Kasumi-1 (cell line): ENCODE measurements at places on chromosomes 5 and 9.

GRCh38 chr5:57302164-57302563 lies 128.3 kb downstream of the GPBP1 start:
- peak; percentile 31 for DNase-seq

DNA sequence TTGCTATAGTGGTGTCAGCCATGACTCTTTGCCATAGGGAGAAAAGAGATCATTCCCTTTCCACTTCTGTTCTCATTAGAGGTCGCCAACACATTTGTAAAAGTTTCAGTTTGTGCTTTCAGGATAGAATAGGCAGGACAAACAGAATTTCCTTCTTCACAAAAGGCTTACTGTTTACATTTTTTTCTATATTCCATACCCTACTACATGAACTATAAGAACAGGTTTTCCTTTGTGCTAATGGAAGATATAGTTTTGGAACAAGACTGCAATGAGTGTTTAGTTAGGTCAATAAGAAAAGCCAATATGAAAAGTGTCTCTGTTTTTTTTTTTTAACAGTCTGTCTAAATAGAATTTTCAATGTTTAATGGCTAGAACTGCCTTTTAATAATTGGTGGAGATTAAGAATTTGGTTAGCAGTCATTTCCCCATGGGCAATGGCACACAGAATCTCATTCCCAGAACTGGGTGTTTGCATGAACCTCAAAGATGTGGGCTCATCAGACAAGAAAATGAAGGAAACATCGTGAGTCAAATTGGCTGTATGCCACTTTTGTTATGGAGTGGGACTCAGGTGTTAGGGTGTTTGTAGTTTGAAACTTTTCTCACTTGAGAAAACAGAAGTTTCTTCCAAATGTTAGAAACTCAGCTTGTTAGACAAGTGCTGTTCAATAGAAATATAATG lies 75.2 kb upstream of the PRLR start:
- no peak for DNase-seq

GRCh38 chr5:65338606-65339151 lies 143.0 kb downstream of the ADAMTS6 start:
- no peak for DNase-seq

GRCh38 chr5:78560000-78560855 lies 88.3 kb downstream of the LHFPL2 start:
- DNase-seq: no peak

DNA sequence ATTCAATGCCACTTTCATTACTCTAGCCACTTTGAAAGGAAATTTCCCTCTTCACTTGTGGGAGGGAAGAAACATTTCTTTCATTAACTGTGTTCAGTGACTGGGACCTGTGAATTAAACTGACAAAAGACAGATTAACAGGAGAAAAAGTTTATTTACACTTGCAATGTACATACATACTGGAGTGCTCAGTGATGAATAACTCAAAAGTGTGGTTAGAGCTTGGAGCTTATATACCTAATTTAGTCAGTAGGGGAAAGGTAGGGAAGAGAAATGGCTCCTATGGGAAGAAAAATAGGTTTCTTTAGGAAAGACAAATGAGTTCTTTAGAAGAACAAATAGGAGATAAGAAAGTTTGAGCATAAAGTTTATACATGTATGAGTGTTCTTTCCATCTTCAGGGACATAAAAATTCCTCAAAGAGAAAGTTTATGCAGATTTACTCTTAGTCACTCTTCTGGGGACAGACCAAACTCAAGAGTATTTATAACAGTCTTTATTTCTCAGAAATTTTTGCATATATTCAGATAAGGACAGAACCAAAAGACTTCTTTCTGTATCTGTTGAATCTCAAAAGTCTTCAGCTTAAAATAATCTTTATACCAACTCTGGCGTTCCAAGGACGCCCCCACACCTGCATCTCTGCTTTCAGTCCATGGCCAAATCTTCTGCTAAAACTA lies 120.0 kb upstream of the RAI14 start:
- DNase-seq: no peak

DNA sequence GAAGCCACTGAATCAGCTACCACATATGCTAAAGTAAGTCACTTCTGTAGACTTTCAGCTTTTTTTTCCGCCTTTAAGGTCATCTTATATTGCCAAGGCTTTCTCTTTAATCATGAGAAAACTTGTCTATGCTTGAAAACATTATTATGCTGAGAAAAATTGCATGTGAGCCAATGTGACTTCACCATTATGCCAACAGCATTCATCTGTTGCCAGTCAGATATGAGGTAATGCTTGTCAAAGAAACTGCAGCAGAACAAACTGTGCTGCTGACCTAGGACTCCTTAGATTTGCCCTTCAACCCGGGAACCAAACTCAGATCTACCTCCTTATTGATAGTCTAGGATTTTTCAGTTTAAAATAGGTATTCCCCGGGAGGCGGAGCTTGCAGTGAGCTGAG lies 34.3 kb downstream of the SLC44A1 start:
- no peak for DNase-seq

DNA sequence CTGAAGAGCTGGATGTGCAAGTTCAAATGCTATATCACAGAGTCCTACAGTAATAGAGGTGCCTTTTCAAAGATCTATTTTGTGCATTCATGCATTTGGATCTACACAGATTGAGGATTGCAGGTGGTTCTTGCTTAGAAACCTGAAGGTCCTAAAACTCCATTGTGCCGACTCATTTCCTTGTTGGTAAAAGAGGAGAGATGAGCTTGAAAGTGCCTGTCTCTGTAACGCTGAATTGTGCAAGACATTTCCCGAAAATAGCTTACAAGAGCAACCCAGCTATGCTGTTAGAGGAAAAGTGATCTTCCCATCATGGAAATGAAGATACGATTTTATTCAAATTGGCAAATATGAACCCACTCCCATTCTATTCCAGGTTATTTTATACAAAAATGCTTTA lies 110.7 kb upstream of the CXCL14 start:
- DNase-seq: no peak

DNA sequence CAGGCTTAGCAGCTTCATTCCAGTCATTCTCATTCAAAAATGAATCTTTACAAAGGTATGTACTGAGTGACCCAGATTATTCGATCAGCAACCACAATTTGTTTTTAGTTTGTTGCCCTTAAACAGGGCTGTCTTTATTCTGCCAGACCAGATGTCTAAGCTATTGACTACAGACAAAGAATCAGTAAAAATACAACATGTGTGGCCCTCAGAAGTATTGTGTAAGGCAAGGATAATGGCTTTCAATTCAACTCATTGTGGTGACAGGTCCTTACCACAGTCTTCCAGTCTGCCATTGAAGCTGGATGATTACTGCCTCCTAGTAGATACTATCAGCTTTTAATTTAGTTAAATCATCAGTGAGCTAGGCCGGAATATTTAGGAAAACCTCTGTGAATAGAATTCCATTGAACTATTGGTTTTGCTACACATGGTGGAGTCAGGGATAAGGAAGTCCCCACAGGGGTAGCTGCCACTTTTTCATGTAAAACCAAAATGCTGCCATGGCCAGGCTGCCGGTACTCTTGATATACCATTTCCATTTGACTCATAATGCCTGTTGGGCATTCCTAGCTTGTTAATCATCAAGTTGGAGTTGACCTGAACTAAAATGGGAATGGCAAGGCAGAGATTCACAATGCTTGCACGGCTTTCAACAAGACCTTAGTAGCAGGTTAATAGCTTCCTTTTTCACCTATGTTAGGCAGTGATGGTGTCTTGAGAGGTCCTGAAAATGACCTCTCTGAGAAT lies 175.6 kb downstream of the MEF2C start:
- no peak for DNase-seq

DNA sequence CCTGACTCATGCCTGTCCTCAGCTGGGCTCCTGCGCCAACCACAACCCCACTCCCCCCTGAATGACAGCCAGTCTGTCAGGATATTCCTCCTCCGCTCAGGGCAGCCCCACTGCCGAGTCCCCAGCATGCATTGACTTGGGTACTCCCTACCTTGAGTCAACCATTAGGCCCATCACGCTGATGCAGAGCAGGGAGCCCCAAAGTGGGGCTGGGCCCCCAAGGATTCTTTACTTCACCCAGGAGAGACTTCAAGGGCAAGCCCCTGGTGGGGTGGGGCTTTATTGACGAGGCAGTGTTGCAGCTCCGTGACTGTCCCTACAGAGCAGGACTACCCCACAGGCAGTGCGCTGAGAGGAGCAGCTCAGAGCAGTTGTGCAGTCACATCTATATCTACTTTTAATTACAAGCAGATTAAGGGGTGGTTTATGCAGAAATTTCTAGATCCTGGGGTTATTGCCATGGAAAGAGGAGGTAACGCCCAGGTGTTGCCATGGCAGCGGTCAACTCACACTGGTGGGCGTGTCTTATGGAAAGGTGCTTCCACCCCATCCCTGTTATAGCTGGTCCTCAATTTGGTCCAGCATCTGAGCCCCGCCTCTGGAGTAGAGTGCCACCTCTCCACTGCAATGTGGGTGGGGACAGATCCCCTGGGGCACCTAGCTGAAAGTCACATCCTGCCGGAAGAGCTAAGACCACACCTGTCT lies 32.1 kb upstream of the FCN1 start:
- no peak for DNase-seq

DNA sequence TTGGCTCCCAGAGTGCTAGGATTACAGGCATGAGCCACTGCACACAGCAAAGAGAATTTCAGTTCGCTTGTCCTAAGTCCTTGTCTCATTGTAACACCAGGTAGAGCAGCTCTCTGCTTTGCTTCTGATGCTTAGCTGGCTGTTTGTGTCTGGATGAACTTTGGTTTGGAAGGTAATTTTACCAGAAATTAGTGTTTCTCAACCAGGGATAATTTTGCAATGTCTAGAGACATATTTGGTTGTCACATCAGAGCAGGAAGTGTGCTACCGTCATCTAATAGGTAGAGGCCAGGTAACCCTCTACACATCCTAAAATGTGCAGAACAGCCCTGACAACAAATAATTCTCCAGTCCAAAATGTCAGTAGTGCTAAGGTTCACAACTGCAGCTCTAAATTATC lies 108.8 kb downstream of the SNX18 start:
- DNase-seq: no peak

GRCh38 chr5:174706997-174707572 lies 17.3 kb upstream of the MSX2 start:
- no peak for DNase-seq

GRCh38 chr5:123647066-123647465 lies 135.1 kb downstream of the CSNK1G3 start:
- peak; percentile 30 for DNase-seq

GRCh38 chr5:111453747-111454146 lies 58.6 kb downstream of the STARD4 start:
- DNase-seq: no peak

DNA sequence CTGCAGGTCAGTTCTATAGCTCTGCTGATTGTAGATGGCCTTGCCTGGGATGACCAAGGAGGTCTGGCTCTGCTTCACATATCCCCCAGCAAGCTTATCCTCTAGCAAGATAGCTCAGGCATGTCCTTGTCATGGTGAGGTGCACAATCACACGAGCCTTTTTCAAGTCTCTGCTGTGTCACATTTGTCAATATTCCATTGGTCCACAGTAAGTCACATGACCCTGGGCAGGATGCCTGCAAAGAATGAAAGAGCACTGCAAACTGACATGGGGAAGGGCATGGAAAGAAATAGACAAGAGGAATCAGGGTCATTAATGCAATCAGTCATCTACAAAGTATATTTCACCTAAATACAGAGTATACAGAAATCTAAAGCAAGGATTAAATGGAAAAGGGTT lies 142.0 kb downstream of the RORB start:
- no peak for DNase-seq
